ENCODE measurements at places on chromosomes 4 and X. TPM values are rescaled to one million over a fixed set of nuclear protein-coding genes. Genes with fewer than 3 reads are reported as not detected.
A peak's percentile ranks its signal among the peaks of the same experiment; 100 is the strongest.

DNA sequence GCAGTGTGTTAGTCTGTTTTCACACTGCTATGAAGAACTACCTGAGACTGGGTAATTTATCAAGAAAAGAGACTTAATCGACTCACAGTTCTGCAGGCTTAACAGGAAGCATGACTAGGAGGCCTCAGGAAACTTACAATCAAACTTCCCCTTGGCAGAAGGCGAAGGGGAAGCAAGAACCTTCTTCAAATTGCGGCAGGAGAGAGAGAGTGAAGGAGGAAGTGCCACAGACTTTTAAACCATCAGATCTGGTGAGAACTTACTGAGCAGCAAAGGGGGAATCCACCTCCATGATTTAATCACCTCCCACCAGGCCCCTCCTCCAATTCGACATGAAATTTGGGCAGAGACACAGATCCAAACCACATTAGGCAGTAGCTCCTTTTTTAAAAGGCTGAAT, 59.2 kb upstream of the LEF1 start:
- H3K4me3 ChIP-seq = no peak overlapping the region
- no peak overlapping the region for H3K27ac ChIP-seq
- no peak for DNase-seq
- H3K36me3 ChIP-seq = peaks cover 1% of the 10 kb centered on the region
- peaks cover 20% of the 10 kb centered on the region for H3K4me1 ChIP-seq
- no peaks in the 10 kb centered on the region for H3K27me3 ChIP-seq

- H3K4me3 ChIP-seq = no peak overlapping the region
- H3K4me1 ChIP-seq = peaks cover 31% of the 10 kb centered on the region
- H3K27me3 ChIP-seq = no peaks in the 10 kb centered on the region
- H3K36me3 ChIP-seq = peaks cover 1% of the 10 kb centered on the region
Measured at GRCh38 chr4:142480244-142480643, 365.9 kb downstream of the INPP4B start.

The NXT2 gene
- total RNA-seq = 10.3 TPM

DNA sequence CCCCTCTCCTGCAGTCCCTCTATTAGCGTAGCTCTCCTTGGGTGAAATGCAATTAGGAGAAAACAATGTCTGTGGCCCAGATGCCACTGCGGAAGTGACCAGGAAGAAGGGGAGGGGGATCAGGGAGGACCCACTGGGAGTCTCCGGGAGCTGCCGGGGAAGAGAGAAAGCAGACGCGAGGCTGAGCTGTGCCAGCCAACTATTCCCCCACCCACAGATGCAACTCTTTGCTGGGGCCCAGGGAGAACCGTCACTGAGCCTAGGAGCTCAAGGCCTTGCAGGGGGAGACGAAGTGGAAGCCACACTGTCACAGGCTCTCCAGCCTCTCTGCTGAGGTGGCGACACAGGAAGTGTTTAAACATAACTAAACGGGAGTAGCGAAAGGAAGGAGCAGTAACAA, 149.2 kb downstream of the BCOR start:
- DNase-seq = no peak
- peaks cover 5% of the 10 kb centered on the region for H3K4me1 ChIP-seq
- no peak overlapping the region for H3K4me3 ChIP-seq
- H3K27ac ChIP-seq = peak overlapping the region; percentile 16
- no peaks in the 10 kb centered on the region for H3K36me3 ChIP-seq
- H3K27me3 ChIP-seq = no peaks in the 10 kb centered on the region

The STAG2 gene
- 57.7 TPM for total RNA-seq

- no peaks in the 10 kb centered on the region for H3K27me3 ChIP-seq
- no peaks in the 10 kb centered on the region for H3K4me1 ChIP-seq
- no peak for DNase-seq
- H3K4me3 ChIP-seq = no peak overlapping the region
- H3K36me3 ChIP-seq = no peaks in the 10 kb centered on the region
Measured at GRCh38 chr4:29972121-29972520, 748.0 kb upstream of the PCDH7 start.

DNA sequence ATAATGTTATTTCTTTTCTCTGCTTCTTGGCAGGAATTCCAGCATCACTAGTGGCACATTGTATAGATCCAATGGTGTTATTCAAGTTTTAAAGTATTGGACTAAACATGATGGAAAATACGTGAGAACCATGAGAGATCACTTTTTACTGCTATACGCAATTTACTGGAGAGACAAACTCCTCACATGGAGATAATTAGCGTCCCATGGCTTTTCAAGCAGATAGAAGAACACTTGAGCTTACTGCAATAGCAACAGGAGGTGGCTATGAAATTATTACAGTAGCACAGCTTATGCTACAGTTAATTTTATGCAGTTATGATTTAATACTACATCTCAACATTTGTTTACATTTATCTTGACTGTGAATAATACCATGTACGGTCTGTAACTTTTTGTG, 11.9 kb upstream of the TMEM185A start:
- DNase-seq = no peak
- H3K27ac ChIP-seq = no peak overlapping the region
- peaks cover 7% of the 10 kb centered on the region for H3K27me3 ChIP-seq
- no peak overlapping the region for H3K4me3 ChIP-seq
- H3K36me3 ChIP-seq = no peaks in the 10 kb centered on the region

The STBD1 gene
- total RNA-seq = 1.7 TPM

- no peaks in the 10 kb centered on the region for H3K27me3 ChIP-seq
- peaks cover 3% of the 10 kb centered on the region for H3K4me1 ChIP-seq
- H3K4me3 ChIP-seq = no peak overlapping the region
- no peak for DNase-seq
Measured at GRCh38 chr4:169745291-169745690, 12.5 kb downstream of the HPF1 start.

GRCh38 chr4:31054295-31054694, 334.1 kb downstream of the PCDH7 start:
- DNase-seq = no peak
- peaks cover 2% of the 10 kb centered on the region for H3K36me3 ChIP-seq
- no peak overlapping the region for H3K4me3 ChIP-seq
- H3K27ac ChIP-seq = no peak overlapping the region
- no peaks in the 10 kb centered on the region for H3K27me3 ChIP-seq

GRCh38 chr4:87100168-87100567, 120.2 kb downstream of the KLHL8 start:
- DNase-seq = no peak
- H3K27ac ChIP-seq = no peak overlapping the region
- no peak overlapping the region for H3K4me3 ChIP-seq
- H3K36me3 ChIP-seq = peaks cover 2% of the 10 kb centered on the region
- peaks cover 7% of the 10 kb centered on the region for H3K4me1 ChIP-seq

GRCh38 chr4:170758988-170759387, 669.2 kb upstream of the AADAT start:
- no peak overlapping the region for H3K4me3 ChIP-seq
- no peak overlapping the region for H3K27ac ChIP-seq
- H3K27me3 ChIP-seq = no peaks in the 10 kb centered on the region
- peaks cover 3% of the 10 kb centered on the region for H3K4me1 ChIP-seq

DNA sequence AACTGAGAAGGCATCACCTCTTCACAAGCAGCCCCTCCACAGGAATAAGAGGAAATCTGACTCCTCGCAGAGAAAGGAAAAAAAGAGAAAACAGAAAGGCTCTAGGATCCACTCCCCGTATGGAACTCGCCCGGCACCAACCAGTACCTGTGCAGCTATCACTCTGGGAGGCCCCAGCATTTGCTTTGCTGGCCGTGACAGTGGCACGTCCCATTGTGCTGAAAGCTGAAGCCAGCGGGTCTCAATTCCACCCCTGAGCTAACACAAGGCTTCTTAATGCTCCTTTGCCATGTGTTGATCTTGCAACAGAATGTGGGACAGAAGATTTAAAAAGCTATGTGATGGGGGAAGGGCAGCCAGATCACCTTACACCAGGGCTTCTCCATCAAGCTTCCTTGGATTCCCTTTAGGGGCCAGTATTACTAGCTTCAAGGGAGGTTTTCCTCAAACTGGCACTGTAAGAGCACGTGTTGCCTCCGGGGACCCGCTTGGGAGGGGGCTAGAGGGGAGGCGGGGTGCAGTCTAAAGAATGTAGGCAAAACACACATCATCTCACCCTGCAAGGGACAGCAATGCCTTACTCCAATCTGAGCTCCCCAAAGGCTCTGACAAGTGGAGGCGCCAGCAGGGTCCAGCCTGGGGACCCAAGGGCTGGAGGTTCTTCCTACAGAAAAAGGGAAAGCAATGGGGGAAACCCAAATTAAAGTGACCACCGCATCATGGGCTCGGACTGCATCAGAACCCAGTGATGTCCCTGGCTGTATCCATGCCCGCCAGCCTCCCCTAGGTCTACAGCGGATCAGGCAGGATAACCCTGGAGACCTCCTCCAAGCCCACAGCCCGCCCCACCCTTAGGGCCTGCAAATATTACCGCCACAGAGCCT, 1.2 kb downstream of the USP46 start:
- peaks cover 18% of the 10 kb centered on the region for H3K36me3 ChIP-seq
- no peaks in the 10 kb centered on the region for H3K27me3 ChIP-seq
- H3K4me3 ChIP-seq = peak overlapping the region; percentile 68

The CXXC4 gene
- total RNA-seq = 5.1 TPM

DNA sequence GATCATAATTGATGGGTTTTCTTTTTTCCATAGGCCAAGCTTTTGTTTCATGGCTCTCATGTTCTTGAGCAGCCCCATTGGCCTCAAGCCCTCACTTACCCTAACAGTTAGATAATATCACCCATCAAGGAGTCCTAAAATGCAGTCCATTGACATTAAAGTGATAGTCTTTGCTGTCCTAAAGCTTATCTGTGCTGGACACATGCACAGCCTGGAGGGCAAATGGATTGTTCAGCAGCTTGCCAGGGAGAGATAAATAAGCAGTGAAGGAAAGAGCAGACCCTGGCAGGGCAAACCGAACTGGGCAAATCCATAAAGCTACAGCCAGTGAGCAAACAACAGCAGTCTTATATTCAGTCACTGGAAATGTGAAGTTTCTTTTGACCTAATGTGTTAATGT, 199.6 kb upstream of the MID1 start:
- no peaks in the 10 kb centered on the region for H3K27me3 ChIP-seq

- no peak overlapping the region for H3K27ac ChIP-seq
- H3K4me3 ChIP-seq = no peak overlapping the region
- DNase-seq = no peak
- peaks cover 1% of the 10 kb centered on the region for H3K36me3 ChIP-seq
- H3K27me3 ChIP-seq = no peaks in the 10 kb centered on the region
Measured at GRCh38 chrX:73930300-73930699, 367.3 kb downstream of the CHIC1 start.

Data from mesothelial cell of epicardium (in vitro differentiated cells).